ENCODE measurements at places on chromosomes 13 and 19.

- no peak for DNase-seq
These were observed 670.3 kb downstream of the UQCRFS1 start for GRCh38 chr19:28542394-28543243.

GRCh38 chr19:38211766-38212165 is 12.3 kb downstream of the DPF1 start:
- DNase-seq, result no peak

DNA sequence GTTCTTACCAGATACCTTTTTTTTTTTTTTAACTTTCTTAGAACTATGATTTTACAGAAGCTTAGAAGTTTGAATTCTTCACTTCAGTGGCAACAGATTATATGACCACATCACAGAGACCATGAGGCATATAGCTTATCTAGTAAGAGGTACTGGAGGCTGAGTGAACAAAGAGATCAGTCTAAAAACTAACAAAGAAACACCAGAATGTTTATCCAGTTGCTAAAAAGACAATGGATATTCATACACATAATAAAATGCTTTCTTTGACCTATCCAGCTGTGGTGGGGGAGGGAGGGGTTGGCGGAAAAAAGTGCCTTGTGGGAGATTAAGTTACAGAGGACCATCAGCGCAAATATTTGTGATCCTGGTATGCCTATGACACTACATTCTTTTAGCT is 34.7 kb upstream of the SLITRK6 start:
- DNase-seq, result no peak

DNA sequence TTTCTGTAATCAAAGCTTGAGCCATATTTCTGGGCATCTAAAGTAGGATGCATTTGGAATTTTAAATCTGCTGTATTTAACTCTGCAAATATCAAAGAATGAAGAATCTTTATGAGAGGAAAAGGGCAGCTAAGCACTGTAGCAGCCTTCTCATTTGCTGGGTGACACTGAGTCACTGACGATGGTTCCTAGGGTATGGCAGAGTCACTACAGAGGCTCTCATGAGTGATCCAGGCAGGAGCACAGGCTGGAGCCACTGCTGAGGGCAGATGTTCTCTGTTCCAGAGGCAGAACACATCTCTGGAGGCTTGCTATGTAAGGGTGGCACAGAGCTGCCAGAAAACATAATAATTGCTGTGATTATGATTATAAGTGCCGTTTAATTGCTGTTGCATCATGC is 340.7 kb upstream of the HTR2A start:
- peak; percentile 10 for DNase-seq

DNA sequence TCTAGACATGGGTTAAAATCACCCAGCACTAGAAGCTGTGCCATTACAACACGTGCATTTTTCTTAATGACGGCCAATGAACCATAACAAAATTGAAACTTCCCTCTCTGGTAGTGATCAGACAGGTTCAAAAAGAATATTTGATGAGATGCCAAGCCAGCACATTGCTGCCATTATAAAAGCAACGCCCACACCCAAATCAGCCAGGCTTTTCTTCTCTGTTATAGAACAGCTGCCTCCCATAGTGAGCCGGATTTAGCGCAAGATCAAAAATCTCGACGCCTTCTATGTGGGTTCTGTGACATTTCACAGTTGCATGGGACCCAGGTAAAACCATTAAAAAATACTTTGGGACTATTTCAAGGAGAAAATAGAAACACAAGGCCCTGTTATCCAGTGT is 1158.0 kb downstream of the EFNB2 start:
- DNase-seq, result no peak

DNA sequence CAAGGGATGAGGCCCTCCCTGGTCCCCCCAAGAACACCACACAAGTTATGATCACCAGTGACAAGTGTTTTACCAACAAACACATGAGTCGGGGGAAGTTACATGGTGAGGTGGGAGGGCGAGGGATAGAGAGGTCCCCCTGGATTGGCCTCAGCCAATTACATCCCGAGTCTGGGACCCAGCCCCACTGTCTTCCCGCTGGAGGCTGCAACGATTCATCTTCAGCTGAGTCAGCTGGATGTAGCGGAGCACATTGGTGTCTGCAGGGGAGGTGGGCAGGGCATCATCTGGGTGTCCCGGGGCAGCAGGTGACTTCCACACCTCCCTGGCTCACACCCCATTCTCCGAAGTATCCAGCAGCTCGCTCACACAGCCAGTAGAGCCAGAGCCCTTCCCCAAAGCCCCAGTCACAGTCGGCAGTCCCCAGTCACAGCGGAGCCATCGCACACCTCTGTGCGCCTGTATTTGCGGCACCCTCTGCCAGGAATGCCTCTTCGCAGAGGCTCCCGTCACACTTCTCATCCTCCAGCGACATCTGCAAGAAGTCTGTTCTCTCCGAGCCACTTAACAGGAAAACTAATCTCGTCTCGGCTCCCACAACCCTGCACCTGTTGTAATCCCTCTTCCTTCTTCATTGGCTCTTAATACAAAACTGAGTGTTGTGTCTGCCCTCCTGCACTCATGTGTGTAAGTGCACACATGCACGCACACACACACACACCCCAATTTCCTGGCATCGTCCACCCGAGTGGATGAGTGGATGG is 2.0 kb downstream of the TTC9B start:
- no peak for DNase-seq

Data from RKO (cell line).